Chondrocyte (in vitro differentiated cells): ENCODE measurements at places on chromosomes 7 and 10. TPM values are rescaled to one million over a fixed set of nuclear protein-coding genes. Genes with fewer than 3 reads are reported as not detected.

XRCC2 gene
- 0.95 to 3.5 TPM (median 1.3 TPM) in 3 replicates for total RNA-seq

CLDN4 gene
- 0.35 to 0.80 TPM (median 0.51 TPM) in 3 replicates for total RNA-seq

IGF2BP3 gene
- 47.9 to 55.4 TPM (median 53.0 TPM) in 3 replicates for total RNA-seq

- peaks cover 21% of the 10 kb centered on the region for H3K27me3 ChIP-seq
- no peak overlapping the region for H3K27ac ChIP-seq
- H3K4me3 ChIP-seq, result no peak overlapping the region
- no peaks in the 10 kb centered on the region for H3K4me1 ChIP-seq
- no peak for DNase-seq
- H3K36me3 ChIP-seq, result no peaks in the 10 kb centered on the region
Measured at GRCh38 chr10:123561141-123561440, 105.1 kb upstream of the GPR26 start.

GRCh38 chr10:110931769-110932381 lies 12.5 kb downstream of the SHOC2 start:
- no peak overlapping the region for H3K27ac ChIP-seq
- H3K4me3 ChIP-seq, result no peak overlapping the region
- peaks cover 14% of the 10 kb centered on the region for H3K4me1 ChIP-seq
- no peak for DNase-seq
- H3K27me3 ChIP-seq, result no peaks in the 10 kb centered on the region

DNA sequence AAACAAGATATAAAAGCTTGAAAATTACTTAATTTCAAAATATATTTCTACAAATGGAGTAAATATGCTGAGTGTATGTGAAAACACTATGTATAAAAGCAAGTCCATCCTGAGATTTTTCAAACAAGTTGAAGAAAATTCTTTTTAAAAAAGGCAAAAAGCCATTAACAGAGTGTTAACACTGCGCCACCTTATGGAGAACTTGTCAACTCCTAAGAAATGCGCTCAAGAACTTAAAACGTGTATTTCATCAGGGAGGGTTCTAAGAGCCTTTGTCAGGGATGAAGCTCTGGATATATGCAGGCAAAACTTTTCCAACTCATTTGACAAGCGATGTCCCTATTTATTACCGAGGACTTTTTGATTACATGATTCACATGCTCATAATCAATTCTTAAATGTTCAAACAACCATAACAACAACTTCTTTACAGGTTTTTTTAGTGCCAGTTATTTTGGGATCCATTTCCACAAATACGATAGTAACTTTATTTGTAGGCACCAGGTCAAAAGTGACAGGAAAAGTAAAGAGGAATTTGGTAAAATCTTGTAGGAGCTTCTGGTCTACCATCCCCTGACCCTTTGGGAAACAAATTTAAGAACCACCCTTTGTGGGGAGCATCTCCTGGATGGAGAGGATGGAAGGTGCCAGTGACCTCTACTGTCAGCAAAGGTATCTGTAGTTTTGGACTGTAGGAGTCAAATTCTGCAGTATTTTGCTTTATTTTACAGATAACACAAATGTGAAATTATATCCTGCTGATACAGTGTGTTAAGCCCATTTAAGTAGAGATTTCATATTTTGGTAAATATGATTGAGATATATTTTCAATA lies 23.2 kb downstream of the CALCR start:
- H3K4me3 ChIP-seq, result no peak overlapping the region
- H3K36me3 ChIP-seq, result no peaks in the 10 kb centered on the region
- no peak for DNase-seq
- no peak overlapping the region for H3K27ac ChIP-seq

- no peaks in the 10 kb centered on the region for H3K4me1 ChIP-seq
- no peaks in the 10 kb centered on the region for H3K36me3 ChIP-seq
- H3K27me3 ChIP-seq, result peaks cover 9% of the 10 kb centered on the region
- no peak for DNase-seq
- H3K27ac ChIP-seq, result no peak overlapping the region
Measured at GRCh38 chr10:126595160-126595559, 75.3 kb downstream of the C10orf90 start.

DNA sequence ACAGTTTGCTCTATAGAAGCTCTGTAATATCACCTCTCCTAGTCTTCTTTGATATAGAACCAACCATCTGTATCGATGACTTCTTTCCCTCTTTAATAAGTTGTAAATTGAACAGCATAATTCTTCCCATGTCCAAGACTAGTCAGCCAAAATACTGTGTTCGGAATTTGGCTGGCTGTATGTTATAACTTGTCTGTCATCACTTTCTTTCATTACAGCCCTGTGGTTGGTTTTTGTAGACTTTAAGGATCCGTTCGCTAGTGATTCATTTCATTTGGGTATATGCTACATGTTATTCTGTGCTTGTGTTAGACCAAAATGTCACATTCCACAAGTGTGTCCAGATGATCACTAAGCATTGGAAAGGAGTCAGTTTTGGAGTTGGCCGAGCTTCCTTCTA lies 155.4 kb upstream of the ITGB1 start:
- no peaks in the 10 kb centered on the region for H3K36me3 ChIP-seq
- no peaks in the 10 kb centered on the region for H3K27me3 ChIP-seq
- DNase-seq, result no peak
- no peak overlapping the region for H3K4me3 ChIP-seq
- peaks cover 56% of the 10 kb centered on the region for H3K4me1 ChIP-seq

GRCh38 chr10:77442699-77443189 lies 194.9 kb downstream of the KCNMA1 start:
- no peak for DNase-seq
- no peaks in the 10 kb centered on the region for H3K27me3 ChIP-seq
- no peak overlapping the region for H3K27ac ChIP-seq
- H3K4me1 ChIP-seq, result peaks cover 9% of the 10 kb centered on the region
